ENCODE measurements at places on chromosomes 3 and 15.

DNA sequence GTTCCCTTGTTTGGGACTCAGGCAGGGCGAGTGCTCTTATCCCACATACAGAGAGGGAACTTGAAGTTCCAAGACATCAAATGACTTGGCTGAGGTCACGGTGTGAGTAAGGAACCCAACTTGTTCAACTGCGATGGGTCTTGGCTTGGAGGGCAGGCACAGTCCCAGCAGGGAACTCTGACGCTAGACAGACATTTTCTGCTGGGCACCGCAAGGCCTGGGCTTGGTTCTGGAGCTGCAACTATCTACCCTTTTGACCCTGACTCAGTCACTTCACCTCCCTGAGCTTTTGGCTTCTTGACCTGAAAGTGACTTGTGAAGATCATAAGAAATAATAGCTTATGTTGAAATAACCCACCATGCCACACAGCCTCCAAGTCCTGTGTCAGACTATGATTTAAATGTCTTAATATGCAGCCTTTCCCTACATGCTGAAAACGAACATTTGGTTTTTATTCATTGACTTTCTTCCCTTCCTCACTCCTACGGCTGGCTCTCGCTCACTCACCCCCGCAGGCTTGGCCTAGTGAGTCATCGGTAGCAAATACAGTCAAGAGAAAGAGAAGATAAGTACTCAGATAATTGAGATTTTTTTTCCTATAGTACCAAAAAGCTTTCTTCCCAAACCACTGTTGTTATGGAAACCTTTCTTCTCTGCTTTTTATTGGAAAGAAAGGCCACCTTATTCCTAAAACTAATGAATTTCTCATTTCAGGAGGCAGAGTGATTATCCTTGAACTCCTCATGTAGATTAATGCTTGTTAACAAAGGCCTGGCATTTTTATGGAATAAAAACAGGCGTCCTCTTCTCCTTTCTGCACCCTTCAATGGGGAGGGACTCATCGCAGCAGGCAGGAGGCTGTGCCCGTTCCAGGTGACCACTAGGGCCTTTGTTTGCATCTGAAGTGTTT lies 178.4 kb downstream of the ATP10A start:
- DNase-seq: peak; percentile 50

DNA sequence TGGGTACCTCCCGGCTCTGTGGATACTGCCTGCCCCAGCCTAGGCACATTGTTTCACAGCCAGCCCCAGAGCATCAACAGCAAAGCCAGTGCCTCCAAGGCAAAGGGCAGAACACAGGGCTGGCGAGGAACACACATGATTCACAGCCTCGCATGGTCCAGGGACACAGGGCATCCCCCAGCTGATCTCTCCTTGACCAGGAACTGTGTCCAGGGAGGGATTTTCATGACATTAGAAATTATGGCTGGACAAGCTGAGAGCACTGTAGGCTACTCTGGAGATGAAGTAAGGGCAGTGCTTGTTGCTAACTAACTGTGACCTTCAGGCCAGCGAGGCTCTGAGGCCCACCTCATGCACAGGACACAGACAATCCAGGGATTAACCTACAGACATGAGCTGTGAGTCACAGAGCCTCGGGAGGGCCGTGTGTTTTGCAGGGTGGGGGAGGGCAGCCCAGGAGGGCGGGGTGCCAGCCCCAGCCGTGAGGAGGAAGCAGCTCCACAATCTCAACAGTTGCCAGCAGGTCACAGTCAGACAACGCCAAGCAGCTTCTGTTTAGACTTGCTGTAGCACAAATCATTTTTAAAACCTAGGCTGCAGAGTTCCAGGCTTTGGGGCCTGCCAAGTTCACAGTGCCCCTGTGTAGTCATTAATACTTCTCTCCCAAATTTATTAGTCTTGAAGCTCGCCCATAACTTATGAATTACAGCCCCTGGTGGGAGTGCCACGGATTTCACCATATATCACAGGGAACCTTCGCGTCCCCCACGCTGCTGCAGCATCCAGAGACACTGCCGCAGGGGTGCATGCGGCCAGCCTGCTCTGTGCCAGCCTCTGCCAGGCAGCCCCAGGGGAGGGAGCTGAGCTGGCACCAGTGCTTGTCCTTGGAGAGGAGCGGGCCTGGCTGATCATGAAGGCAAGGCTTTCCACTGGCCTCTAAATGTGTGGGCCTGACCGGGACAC lies 114.7 kb downstream of the ETFA start:
- DNase-seq: peak; percentile 70

DNA sequence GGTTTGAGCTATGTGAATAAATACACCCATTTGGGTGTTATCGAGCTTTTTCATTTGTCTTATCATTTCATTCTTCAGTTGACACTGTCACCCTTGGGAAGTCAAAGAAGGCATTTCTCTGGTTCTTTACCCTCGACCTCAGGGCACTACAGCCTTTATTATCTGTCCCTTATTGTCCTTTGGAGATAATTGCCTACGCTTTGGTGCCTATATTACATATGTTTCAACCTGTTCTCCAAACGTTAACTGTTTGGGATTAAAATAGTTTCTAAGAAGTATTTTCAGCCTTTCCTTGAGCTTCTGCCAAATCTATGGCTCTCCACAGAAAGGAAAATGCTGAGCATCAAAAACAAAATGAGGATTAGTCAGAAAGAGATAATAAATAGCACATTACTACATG lies 395.4 kb upstream of the ADAMTS9 start:
- DNase-seq: no peak

GRCh38 chr15:36888011-36888992 lies 212.0 kb downstream of the MEIS2 start:
- no peak for DNase-seq

GRCh38 chr3:1870738-1871137 lies 227.9 kb upstream of the CNTN4 start:
- no peak for DNase-seq

- DNase-seq: peak; percentile 13
Measured at GRCh38 chr15:52183562-52184173, 7.5 kb downstream of the GNB5 start.

DNA sequence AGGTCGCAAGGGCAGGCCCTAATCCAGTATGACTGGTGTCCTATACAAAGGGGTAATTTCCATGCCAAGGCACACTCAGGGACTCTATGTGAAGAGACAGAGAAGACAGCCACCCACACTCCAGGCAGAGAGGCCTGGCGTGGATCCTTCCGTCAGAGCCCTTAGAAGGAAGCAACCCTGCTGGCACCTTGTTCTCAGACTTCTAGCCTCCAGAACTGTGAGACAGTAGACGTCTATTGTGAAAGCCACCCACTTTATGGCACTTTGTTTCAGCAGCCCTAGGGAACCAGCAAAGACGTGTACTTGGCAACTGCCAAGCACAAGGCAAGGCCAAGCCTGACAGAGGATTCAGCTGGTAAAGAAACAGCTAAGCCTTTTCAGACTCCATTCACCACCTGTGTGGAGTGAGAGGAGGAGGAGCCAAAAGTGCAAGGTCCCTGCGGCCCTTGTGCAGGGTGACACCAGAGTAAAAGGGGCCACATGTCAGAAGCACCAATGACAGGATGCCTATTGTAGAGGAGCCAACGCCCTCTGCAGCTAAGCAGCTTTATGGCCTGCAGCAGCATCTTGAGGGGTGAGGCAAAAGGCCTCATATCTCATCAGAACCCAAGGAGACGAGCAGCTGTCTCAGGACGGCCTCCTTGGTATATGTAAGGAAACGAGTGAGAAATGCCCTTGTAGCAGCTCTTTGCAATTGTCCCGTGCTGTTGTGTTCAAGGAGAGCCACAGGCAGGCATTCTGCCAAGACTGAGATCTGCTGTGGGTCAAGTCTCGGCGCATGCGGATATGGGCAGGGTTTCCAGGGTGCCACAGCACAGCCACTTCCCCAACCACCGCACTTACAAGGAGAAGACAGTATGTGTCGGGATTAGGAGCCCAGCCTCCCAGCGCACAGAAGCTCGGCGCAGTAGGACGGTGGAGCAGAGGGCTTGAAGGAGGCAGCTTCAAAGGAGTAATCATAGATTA lies 121.5 kb upstream of the LIPC start:
- no peak for DNase-seq

GRCh38 chr15:94300612-94301011 lies 69.3 kb downstream of the MCTP2 start:
- no peak for DNase-seq

DNA sequence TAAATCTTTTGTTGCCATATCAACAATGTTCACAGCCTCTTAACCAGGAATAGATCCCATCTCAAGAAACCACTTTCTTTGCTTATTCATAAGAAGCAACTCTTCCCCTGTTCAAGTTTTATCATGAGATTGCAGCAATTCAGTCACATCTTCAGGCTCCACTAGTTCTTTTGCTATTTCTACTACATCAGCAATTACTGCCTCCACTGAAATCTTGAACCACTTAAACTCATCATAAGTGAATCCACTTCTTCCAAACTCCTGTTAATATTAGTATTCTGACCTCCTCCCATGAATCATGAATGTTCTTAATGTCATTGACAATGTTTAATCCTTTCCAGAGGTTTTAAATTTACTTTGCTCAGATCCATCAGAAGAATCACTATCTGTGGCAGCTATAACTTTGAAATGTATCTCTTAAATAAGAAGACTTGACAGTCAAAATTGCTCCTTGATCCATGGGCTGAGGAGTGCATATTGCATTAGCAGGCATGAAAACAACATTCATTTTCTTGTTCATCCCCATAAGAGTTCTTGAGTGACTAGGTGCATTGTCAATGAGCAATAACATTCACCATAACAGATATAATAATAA lies 205.9 kb downstream of the DTWD1 start:
- no peak for DNase-seq

DNA sequence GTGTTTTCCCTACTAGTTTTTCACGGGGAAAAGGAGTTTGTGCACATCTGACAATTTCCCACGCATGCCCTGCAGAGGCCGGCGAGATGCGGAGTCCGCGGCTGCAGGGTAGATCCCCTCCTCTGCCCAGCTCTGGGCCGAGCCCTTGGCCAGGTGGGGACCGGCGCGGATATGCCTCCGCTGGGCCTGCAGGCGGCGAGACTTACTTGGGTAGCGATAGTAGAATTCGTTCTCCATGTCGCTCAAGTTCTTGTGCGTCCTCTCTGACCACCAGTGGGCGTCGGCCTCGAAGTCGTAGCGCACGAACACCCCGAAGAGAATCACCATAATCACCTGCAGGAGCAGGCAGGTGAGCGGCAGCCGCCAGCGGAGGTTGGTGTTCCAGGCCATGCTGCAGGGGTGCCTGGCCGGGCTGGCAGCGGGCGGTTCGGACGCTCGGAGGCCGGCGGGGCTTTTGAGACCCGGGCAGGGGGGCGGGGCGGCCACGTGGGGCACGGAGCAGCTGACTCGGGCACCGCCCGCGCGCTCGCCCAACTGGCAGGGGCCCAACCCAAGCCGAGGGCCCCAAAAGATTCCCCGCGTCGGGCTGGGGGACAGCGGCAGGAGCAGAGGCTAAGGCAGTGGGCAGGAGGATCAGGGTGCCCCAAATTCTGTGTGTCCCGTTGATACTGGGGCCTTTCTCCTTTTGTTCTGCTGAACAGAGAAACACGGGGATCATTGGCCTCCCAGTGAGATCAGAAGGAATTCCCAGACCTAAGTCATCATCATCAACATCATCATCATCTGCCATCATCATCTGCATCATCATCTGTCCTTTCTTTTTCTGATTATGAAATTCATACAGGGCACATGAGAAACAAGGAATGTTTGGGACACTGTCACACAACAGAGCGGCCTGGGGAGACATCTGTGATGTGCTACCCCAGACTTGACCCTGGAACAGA lies at the start of gene RHCG:
TSS of gene RHCG (minus strand) at position 429 of the 944 bp plus-strand sequence. CDS start at position 390, 39 bp downstream.
- DNase-seq: no peak

GRCh38 chr15:90760661-90761232 lies 43.6 kb downstream of the BLM start:
- no peak for DNase-seq

GRCh38 chr3:100740207-100740606 lies 30.9 kb downstream of the TFG start:
- DNase-seq: no peak

DNA sequence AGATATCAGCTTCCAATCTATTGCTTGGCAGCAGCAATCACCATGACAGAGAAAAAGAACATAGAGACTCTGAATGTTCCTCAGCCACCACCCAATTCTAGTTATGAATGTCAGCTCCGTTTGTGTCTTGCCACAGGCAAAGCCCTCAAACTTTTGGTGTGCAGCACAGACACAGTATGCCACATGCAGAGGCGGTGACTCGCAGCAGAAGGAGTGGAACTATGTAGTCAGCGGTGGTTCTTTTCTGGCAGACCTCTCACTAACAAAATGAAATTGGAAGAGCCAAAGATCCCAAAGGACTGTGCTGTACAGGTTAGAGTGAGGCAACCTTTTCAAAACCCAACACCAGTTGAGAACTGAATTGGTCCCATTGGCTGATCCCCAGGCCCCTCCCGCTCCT lies 220.9 kb downstream of the SLC9A9 start:
- peak; percentile 36 for DNase-seq

DNA sequence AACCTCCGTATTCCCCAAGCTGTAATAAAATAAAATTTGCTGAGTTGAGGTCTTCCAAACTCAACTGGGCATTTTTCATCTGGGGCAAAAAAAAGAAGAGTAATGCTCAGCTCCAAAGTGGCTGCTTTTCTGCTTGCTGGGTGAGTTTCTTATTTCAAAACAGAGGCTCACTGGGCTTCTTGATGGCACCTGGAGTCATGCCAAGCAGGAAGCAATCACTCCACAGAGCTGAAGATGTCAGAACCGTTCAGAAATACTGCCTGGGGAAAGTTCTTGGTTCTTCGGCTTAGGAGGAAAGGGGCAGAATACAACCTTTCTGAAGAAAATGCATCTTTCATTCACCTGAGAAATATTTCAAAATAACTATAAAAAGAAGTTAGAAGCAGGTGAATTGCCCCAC lies 4.1 kb downstream of the CCR9 start:
- DNase-seq: no peak

GRCh38 chr3:45259133-45259532 lies 33.0 kb upstream of the TMEM158 start:
- no peak for DNase-seq

DNA sequence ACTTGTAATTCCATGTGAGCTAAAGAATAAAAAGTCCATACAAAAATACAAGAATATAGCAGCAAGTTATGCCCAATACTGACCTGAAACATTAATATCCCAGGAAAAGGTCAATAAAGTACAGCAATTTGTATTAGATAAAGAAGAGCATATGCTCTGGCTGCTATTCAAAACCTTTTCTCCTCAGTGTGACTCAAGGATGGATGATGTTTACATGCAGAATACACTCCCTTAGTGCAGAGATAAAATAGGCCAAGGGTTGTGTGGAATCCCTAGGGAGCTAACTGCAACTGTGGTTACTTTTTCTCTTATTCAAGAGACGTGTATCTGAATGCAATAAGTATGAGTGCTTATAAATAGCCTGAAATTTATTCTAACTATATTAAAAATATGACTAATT lies 78.7 kb downstream of the SLC9A9 start:
- peak; percentile 86 for DNase-seq

DNA sequence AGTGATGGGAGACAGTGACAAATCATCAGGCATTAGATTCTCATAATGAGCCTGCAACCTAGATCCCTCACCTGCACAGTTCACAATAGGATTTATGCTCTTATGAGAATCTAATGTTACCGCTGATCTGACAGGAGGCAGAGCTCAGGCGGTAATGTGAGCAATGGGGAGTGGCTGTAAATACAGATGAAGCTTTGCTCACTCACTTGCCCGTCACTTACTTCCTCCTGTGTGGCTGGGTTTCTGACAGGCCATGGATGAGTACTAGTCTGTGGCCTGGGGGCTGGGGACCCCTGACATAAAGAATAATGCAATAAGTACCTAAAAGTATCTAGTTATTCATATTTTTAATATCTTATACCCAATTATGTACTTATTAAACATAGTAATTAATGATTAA lies 15.6 kb downstream of the IQCB1 start:
- no peak for DNase-seq

GRCh38 chr15:51623386-51623938 lies 891 bp upstream of the DMXL2 start:
- no peak for DNase-seq
